ENCODE measurements at places on chromosomes 16 and 17.

DNA sequence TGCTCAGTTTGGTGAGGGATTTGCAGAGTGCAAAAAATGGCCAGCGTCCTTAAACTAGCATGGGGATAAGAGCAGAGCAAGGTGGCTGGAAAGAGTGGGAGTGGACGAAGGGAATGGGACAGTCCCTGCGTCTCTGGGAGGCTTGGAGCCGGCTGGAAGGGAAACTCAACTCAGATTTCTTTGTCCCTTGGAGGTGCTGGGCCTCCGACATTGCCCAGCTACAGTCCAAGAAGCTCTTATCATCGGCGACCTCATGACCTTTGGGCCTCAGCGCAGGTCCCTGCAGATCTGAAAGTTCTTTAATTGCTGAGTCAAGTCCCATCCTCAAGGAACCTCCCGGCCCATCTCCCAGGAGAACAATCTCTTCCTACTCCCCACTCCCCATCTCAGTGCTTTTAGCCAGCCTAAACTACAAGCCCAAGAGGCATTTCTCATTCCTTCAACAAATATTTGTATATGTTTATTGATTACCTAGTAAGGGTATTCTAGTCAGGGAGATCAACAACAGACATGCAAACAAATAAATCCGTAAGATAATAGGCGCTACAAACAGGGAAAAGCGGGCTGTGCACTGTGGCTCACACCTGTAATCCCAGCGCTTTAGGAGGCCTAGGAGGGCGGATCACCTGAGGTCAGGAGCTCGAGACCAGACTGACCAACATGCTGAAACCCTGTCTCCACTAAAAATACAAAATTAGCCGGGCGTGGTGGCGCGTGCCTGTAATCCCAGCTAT is 985 bp upstream of the TMEM107 start:
- DNase-seq, result no peak

- DNase-seq, result no peak
Observed at GRCh38 chr16:77541165-77541564, 106.3 kb upstream of the ADAMTS18 start.

GRCh38 chr16:30122604-30123160 is 338 bp downstream of the MAPK3 start:
- peak; percentile 18 for DNase-seq

DNA sequence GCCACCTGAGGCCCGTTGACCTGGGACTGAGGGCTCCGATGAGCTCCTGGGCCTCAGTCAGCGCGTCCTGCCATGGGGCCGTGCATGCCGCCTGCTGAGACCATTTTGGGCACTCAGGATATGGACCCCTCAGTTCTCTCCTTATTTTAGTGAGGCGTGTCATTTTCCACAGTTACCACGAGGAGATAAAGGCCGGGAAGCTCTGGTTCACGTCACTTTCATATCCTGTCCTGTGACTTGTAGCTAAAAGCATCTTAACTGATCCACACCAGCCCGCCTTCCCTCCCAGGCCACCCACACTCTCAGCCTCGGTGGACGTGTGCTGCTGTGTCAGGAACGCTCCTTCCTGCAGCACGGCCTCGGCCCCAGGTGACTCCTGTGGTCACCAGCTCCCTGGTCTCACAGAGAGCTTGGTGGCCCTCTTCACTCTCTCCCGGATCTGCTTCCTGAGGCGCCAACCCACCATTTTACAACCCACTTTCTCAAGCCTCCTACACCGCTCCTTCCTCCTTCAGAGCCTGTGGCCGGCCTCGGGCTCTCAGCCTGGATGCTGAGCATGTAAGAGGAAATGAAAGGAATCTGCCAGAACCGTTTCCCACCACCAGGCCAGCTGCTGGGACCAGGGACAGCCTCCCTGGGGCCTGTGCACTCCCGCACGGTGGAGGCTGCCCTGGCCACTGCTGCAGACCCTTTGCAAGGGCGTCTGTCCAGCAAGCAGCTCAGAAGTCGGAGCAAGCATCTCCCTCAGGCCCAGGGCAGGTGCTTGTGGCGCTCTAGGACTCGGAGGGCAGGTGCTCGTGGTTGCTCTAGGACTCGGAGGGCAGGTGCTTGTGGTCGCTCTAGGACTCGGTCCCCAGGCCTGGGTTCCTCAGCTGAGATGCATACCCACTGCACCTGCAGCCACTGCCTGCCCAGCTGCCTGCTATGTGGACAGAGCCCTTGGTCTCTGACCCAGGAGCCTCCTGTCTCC is 23.9 kb upstream of the FASN start:
- DNase-seq, result no peak

DNA sequence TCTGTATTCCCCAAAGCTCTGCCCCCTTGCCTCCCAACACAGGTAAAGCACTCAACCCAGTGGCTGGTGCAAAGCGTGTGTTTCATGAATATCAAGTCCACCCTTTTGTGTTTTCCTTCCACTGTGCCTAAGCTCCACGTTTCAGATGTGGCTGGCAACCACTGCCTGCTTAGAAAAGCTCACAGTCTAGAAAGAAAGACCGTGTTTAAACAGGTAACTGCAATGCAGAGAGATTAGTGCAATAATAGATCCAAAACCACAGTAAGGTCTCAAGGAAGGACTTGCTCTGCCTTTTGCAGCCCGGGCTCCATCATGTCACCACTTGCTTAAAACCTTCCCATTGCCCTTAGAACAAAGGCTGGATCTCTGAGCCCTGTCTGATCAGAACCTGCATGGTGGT is 240.2 kb upstream of the C16orf82 start:
- no peak for DNase-seq

- no peak for DNase-seq
Observed at GRCh38 chr17:332023-332422, 20.6 kb downstream of the RPH3AL start.

DNA sequence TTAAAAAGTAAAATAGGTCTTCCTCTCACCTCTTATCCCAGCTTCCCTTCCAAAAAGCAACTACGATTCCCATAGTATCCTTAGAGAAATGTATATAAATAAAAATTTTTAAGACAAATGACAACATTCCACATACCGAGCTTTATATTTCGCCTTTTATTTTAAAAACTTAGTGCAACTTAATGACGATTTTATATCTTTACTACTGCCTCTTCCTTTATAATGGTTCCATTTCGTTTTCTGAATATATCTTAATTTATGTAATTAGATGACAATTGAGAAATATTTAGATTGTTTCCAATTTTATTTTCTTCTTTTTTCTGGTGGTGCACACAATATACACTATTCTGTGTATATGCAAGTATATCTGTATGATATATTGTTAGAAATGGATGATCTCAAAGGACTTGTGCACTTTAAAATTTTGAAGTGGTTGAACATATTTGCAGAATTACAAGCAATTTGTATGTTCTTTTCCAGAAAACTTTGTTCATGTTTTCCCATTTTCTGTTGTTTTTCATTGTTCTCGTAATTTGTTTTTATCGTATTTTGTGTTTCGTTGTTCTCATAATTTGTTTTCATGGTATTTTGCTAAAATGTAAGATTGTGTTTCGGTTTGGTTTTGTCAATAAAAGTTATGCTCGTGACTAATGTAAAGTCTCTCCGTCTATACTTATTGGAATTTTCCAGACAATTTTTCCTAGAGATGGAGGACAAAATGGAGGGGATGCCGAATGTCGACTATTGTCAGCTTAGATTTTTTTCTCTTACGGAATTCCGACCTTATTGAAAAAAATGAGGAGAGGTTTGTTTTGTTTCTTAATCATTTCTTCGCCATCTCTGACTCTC is 20.4 kb upstream of the HOXB13 start:
- DNase-seq, result no peak

DNA sequence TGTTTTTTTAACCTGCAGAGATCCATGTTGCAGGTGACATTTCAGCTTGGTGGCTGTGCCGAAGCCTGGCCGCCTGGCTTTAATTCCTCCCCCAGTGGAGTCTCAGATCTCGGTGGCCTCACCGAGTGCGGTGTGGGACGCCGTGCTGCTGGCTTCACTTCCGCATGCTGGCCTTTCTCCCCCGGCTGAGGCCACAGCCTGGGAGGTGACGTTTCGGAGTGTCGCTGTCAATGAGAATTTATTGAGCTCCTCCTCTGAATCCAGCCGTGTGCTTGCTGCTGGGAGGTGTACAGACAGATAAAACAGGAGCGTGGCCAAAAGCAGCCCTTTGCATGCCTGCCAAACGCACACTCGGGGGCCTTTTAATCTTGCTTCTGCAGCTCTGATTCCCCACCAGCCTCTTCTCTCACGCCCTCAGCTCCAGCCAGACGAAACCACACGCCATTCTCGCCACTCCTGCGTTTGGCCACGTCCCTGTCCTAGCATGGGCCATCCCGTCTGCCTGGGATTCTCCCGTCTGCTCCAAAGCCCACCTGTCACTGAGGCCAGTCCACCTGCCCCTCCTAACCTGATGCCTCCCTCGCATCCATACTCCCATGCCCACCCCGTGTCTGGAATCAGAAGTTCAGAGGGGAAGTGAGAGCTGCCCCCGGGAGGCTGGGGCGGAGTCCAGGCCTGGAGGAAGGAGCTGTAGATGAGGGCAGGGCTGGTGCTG is 3.6 kb downstream of the GSE1 start:
- peak; percentile 32 for DNase-seq

DNA sequence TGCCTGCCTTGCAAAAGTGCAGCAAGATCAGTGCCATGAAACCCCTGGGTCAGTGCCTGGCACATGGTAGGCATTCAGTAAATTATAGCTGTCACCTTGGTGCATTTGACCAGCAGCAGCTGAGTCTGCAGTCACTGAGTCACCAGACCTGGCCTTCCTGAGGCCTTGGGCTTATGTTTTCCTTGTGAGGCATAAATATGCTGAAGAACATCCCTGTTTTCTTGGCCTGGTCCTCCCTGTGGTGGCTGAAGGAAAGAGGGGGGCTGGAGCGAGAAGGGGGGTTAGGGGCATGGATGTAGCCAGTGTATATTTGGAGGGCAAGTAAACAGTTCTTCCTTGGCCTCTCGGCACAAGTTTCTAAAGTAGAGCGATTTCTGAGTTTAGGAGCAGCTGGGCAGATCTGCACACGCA is 26.5 kb downstream of the EPN2 start:
- DNase-seq, result no peak

DNA sequence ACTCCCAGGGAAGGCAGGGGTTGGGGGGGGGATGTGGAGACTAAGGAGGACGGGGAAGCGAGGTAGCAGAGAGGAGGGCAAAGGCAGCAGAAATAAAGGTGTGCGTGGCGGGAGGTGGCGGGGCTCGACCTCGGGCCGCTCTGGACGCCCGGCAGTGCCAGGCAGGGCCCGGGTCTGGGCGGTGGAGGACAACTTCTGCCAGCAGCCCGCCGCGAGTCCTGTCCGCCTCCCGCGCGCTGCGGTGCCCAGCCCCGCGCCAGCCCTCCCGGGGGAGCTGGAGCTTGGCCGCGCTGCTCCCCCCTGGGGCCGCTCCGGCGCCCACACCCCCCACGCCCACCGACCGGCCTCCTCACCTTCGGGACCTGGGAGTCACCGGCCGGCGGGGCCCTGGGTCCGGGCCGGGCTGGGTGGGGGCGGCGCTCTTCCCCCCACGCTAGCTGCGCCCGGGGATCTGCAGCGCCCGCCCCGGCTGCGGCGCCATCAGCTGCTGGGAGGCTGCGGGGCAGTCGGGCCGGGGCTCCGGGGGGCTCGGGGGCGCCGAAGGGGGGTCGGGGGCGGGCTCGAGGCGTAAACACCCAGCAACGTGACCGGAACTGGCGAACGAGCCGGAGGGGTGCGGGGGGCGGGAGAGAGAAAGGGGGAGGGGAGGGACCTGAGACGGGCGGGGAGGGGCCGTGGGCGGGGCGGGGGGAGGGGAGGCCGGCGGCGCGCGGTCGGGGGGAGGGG is at the start of gene CCDC92B:
Gene CCDC92B (minus strand): TSS at position 595 of the 726 bp plus-strand sequence. CDS start 14,507 bp downstream, outside the sequence.
- no peak for DNase-seq

GRCh38 chr17:45098869-45099616 is 33.3 kb downstream of the PLCD3 start:
- DNase-seq, result peak; percentile 83

GRCh38 chr16:64272028-64272427 is 849.8 kb downstream of the CDH11 start:
- no peak for DNase-seq

GRCh38 chr16:8948831-8949230 is 14.9 kb downstream of the USP7 start:
- no peak for DNase-seq

- no peak for DNase-seq
Observed at GRCh38 chr17:12958786-12959185, 59.0 kb downstream of the ELAC2 start.

GRCh38 chr17:32971171-32971570 is 20.5 kb upstream of the SPACA3 start:
- DNase-seq, result peak; percentile 43

DNA sequence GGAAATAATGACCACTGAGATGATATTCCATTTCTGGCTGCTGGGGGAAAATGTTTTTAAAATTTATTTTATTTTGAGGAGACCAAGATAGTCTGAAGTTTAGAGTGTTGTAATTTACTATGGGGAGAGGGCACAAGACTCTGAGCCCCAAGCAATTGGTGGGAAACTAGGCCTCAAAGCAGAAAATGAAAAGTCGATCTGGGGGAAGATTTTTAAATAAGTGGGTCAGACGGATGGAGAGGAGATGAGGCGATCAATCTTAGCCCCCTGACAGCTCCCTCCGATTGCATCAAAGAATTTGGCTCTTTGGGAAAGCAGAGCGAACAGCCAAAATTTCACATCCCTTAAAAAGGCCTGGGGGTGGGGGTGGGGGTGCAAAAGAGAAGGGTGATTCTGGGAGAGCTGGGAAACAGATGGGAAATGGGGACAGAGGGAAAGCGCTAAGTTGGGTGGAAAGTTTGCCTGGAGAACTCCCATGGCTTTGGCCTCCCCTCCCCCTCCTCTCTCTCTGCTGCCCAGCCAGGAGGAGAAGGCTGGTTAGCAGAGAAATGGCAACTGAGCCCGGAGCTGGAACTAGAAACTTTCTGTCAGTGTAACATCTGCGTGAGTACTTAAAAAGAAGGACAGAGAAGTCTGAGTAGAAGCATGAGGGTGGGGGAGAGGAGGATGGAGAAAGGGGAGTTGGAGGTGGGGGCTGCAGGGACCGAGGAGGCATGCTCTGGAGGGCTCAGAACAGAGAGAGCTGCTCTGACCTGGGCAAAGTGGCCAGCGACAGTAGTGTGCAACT is 1.4 kb upstream of the HOXB2 start:
- DNase-seq, result no peak

- DNase-seq, result no peak
Observed at GRCh38 chr16:54493594-54493993, 207.0 kb upstream of the IRX3 start.
